Mammary epithelial cell (primary cell): ENCODE measurements at places on chromosomes 3 and 15. TPM values are rescaled to one million over a fixed set of nuclear protein-coding genes. Genes with fewer than 3 reads are reported as not detected.

DNA sequence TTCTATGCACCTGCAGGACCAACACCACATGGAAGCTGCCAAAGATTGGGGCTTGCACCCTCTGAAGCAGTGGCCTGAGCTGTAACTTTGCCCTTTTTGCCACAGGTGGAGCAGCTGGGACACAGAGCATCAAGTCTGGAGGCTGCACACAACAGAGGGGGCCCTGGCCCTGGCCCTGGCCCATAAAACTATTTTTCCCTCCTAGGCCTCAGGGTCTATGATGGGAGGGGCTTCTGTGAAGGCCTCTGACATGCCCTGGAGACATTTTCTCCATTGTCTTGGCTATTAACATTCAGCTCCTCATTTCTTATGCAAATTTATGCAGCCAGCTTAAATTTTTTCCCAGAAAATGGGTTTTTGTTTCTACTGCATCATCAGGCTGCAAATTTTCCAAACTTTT, 335.5 kb downstream of the ARPP21 start:
- no peak for DNase-seq

DNA sequence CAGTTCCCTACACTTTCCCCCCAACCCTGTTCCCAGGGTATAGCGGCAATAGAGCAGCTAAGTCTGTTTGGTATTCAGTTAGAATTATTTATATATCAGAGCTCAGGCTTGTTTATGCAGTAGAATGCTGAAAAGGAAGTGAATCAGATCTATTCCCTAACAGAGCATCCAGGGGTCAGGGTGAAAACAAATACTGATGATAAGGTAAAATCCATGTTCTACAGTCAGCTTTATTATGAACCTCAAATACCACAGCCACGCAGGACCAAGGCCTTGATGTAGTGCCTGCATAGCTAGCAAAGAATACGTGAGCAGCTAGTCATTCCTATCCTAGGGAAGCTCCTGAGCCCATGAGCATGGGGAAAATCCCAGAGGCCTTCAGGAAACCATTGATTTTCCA, 229.7 kb upstream of the ICE2 start:
- no peak for DNase-seq

- no peak for DNase-seq
Measured at GRCh38 chr3:5456199-5456598, 268.7 kb downstream of the EDEM1 start.

- no peak for DNase-seq
Measured at GRCh38 chr15:48145923-48146322, 25.1 kb downstream of the SLC24A5 start.

DNA sequence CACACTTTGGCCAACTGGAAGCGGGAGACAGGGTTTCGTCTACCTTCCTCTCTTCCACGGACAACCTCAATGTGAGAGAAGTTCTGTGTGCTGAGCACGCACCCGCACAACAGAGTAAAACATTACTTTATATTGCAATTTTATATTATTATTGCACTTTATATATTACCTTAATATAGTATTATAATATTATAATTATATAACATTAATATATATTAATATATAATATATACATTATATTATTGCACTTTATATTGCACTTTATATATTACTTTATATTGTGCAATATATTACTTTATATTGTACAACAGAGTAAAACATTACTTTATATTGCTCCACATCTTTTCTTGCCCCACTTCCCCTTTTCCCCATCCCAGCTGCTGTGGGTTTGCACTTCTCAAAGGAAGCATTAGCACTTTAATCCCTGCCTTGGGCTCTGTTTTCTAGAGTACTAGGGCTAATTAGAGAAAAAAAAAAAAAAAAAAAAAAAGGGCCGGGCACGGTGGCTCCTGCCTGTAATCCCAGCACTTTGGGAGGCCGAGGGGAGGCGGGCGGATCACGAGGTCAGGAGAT, 76.4 kb upstream of the SLC4A7 start:
- no peak for DNase-seq

DNA sequence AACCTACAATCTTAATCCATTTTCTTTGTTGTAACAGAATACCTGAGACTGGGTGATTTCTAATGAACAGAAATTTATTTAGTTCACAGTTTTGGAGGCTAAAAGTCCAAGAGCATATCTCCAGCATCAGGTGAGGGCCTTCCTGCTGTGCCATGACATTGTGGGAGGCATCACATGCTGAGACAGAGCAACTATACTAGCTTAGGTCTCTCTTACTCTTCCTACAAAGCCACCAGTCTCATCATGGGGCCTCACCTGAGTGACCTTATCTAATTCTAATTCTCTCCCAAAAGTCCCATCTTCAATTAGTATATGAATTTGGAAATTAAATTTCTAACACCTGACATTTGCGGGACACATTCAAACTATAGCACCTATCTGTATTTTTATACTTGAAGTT, 247.1 kb upstream of the MRPL3 start:
- DNase-seq, result no peak

GRCh38 chr3:32571192-32571485, 481 bp upstream of the DYNC1LI1 start:
- DNase-seq, result no peak

GRCh38 chr3:42739401-42740158, 33.5 kb downstream of the CCDC13 start:
- DNase-seq, result no peak

- peak; percentile 94 for DNase-seq
Measured at GRCh38 chr3:38154033-38154494, 11.3 kb upstream of the OXSR1 start.

DNA sequence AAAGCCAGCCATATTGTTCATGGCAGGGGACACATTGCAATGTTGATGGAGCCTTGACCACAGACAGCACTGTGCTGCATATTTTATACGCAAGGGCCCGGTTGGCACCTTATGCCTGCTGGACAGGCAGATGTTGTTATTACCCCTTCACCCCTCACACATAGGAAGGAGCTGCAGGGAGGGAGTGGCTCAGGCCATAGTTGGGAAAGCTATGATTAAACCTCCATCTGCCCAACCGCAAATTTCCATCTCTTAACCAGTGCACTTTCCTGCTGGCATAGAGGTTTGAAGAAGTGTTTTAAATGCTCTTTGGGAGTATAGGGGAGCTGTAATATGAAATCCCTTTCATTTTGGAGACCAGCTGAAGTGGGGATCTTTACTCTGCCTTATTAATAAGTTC, 224.7 kb downstream of the CACNA2D3 start:
- no peak for DNase-seq

- DNase-seq, result no peak
Measured at GRCh38 chr15:77208241-77208640, 137.3 kb upstream of the TSPAN3 start.

GRCh38 chr3:169666376-169667165, 3.1 kb upstream of the MECOM start:
- no peak for DNase-seq

GRCh38 chr3:172340583-172340982, 107.7 kb downstream of the GHSR start:
- no peak for DNase-seq

DNA sequence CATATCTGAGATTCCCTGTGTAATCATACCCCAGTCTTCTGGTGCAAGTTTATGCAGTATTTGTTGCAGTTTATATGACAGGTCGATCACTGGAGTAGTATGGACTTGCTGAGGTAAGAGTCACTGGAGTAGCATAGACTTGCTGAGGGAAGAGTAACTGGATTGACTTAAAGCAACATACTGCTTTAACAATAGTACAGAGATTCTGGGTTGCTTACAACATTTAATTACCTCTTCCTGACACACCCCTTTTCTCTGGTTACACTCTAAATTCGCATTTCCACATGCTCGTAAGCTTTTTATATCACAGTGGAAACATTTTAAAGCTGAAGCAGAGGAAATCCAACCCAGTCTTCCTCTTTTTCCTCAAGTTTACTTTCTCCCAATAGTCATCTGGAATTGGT, 11.8 kb downstream of the AAGAB start:
- peak; percentile 8 for DNase-seq

- no peak for DNase-seq
Measured at GRCh38 chr3:140332131-140332530, 345.7 kb upstream of the TRIM42 start.

DNA sequence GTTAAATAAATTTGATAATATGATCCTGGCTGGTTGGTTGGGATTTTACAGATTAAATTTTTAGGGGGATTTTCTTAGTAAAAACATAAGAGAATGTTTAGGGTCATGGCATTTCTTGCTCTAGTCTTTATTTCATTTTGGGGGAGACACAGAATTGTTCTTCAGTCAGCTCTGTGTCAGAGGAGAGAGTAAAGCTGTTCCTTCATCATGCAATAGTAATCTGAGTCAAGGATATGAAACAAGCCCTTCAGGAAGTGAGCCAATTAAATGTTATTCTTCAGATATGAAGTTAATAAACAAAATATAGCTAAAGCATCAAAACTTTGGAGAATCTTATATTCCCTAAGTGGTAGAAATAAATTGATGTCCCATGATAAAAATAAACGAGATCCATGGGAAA, 22.9 kb upstream of the SLC4A7 start:
- peak; percentile 40 for DNase-seq

DNA sequence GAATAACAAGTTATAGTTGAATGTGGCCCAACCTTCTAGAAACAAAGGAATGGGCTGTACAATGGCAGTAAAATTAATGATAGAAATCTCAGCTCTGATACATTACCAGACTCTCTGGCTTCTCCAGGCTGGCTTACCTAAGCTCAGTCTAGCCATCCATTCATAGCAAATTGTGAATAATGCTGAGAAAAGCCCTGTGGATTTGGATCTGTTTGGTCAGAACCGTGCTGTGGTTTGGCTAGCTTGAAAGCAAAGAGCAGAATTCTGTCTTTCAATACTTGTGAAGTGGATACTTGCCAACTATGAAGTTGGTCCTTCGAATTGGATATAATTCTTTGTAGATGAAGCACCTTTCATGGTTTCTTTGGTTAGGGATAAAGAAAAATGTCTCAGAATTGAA, 199.1 kb downstream of the EPHA3 start:
- no peak for DNase-seq

GRCh38 chr15:91861223-91861622, 7.7 kb downstream of the SLCO3A1 start:
- no peak for DNase-seq

GRCh38 chr15:69013726-69014406, 629 bp upstream of the NOX5 start:
- no peak for DNase-seq

DNA sequence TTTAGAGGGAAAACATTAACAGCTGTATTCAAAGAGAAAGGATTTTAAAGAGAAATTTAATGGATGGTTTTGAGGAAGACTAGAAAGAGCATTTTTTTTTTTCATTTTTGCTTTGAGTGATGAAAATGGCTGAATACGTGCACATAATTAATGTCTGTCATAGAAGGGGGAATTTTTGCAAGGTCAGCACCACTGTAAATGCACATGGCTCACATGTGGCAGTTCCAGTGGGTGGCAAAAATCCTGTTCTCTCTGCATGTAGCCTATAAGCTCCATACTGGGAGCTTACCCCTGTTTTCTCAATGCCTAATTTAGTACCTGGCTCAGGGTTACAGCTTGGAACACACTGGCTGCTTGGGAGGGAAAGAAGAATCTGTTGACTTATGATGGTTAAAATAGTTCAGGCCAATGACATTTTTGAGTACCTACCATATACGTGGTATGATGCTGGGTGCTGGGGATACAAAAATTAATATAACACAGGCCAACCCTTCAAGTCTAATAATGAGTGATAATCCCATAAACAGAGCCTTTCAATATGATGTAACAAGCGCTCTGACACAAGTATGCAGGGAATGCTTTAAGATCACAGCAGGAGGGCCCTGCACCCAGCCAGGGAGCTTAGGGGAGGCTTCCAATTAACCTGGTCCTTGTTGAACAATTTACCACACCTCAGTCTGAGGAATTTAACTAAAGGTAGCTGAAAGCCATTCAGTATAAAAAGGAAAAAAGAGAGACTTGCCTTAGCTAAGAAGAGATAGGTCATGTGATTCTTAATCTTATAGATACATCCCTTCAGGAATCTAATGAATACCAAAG, 33.0 kb downstream of the HSPBAP1 start:
- DNase-seq, result no peak

DNA sequence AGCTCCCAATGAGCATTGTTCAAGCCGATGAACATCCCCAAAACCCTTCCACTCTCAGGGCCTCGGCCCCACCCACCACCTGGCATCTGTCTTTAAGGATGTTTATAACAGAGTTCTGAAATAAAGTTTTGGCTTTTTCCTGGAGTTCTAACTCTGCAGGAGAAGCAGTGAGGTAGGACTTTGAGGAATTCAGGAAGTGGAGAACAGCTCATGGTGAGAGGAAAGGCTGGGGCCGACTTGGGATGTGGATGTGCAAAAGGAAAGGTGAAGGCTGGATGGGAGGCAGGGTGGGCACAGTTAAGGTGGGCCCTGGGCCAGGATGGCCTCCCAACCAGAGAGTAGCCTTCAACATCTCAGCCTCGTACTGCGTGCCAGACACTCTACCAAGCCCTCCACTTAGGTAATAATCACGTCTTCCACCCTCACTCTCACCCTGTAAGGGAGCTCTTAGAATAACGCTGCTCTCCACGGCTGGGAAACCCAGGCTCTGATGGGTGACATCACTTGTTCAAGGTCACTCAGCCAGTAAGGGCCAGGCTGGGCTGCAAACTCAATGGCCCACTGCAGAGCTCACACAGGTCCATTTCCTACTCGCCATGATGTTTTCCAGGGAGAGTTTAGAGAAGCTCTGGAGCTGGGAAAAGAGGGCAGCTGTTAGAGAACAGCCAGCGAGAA, 28.5 kb downstream of the LIPC start:
- DNase-seq, result no peak

DNA sequence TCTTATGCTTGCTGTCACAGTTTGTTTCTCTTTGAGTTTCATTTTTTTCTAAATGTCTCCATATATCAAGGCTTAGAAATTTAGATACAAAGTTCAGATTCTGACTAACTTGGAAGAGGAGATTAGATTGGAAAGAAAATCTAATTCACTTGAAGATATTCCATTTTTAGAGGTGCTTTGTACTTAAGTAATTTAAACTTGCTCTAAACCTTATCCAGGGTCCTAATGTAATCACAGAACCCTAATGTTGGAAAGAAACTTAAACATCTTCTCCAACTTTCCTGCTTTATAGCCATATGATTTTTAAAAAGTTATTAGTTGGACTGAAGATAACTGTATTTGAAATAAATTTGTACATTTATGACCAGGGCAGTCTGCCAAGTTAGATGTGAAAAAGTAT, 81.1 kb upstream of the ARHGEF3 start:
- DNase-seq, result no peak

GRCh38 chr3:11498177-11498576, 145.5 kb downstream of the VGLL4 start:
- DNase-seq, result no peak

NME9 gene
- not detected in 2 replicates for total RNA-seq

FBXO40 gene
- total RNA-seq, result not detected

ESYT3 gene
- total RNA-seq, result 1.5 and 1.6 TPM in 2 replicates

BSN gene
- total RNA-seq, result under 0.01 TPM

ISL2 gene
- 0.16 TPM in 1 of 2 replicates, not detected in the other for total RNA-seq

GUCA1C gene
- total RNA-seq, result not detected

CTXN2 gene
- total RNA-seq, result not detected

EFHB gene
- total RNA-seq, result not detected

ILDR1 gene
- 0.13 and 0.21 TPM in 2 replicates for total RNA-seq

C3orf49 gene
- not detected for total RNA-seq

COL6A5 gene
- total RNA-seq, result not detected in 2 replicates

HRG gene
- total RNA-seq, result 0.52 TPM in 1 of 2 replicates, not detected in the other

COL7A1 gene
- 130 TPM for total RNA-seq

KBTBD13 gene
- total RNA-seq, result not detected
